ENCODE measurements at places on chromosomes 3 and 15.

DNA sequence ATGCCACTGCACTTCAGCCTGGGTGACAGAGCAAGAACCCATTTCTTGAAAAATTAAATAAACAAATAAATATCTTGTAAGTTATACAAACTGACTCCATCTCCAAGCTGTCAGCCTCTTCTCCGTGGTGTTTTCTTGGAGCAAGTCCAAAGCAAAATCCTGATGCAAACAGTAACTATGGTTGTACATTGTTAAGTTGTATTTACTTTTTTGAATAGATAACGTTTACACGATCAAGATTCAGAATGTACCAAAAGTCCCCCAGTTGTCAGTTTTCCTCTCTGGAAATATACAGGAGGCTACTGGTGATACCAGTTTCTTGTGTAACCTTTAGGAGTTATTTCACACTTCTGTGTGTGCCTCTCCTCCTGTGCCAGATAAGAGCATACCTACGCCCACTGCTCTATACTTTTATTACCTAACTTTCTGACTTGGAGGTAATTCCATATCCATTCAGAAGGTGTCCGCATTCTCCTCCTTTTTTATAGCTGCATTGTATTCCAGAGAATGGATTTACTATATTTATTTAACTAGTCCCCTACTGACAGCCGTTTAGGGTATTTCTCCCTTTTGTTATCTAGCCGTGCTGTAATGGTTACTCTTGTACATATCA lies 14.2 kb downstream of the CMTM7 start:
- DNase-seq, result no peak

GRCh38 chr3:42805141-42805821 lies 991 bp upstream of the HIGD1A start:
- DNase-seq, result no peak

DNA sequence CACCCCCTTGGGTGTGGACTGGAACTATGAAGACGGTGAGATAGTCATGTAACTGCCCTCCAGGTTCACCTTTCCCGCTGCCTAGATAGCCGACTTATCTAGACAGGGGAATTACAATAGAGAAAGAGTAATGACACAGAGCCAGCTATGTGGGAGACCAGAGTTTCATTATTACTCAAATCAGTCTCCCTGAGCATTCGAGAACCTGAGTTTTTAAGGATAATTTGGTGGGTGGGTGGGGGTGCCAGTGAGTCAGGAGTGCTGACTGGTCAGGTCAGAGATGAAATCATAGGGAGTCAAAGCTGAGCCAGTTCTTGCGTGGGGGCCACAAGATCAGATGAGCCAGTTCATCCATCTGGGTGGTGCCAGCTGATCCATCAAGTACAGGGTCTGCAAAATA lies 19.7 kb upstream of the DNAJC19 start:
- DNase-seq, result no peak

GRCh38 chr3:145024700-145025099 lies 1053.1 kb downstream of the DIPK2A start:
- no peak for DNase-seq

- no peak for DNase-seq
These were observed 32.1 kb downstream of the CD200 start for GRCh38 chr3:112365035-112365434.

DNA sequence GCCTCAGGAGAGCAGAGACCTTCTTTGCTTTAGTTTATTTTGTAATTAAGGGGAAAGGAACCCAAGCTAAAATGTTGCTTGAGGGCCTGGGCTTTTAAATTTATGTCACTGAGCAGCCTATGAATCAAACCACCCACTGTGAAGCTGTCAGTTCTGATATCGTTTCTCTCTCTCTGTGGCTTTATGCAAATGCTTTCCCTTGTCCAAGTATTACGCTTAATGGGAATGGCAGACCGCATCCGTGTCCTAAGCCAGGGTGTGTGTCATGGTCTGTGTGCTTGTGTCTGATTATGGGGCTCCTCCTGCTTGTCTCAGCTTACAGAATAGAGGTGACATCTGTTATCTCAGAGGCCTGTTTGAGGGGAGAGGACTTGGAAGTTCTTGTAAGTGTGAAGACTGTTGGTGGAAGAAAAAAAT lies 82.4 kb downstream of the EBLN2 start:
- DNase-seq, result no peak

DNA sequence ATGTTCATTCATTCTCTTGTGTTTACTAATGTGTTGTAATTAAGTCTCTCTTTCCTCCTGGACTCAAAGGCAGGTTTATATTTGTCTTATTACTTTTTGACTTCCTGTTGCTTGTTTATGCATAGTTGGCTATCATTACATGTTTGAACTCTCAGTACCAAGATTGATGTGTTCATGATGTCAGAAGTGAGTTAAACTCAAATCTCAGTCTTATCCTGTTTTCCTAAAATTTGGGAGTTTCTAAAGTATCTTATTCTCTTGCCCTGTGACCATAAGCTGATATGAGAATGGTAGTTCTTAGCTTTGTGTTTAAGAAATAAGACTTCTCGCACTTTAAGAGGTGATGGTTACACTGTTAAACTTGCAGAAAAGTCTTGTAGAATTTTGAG lies 5.2 kb downstream of the GLCE start:
- no peak for DNase-seq

- DNase-seq, result peak; percentile 87
These were observed 38.8 kb downstream of the TMEM40 start for GRCh38 chr3:12719984-12720898.

DNA sequence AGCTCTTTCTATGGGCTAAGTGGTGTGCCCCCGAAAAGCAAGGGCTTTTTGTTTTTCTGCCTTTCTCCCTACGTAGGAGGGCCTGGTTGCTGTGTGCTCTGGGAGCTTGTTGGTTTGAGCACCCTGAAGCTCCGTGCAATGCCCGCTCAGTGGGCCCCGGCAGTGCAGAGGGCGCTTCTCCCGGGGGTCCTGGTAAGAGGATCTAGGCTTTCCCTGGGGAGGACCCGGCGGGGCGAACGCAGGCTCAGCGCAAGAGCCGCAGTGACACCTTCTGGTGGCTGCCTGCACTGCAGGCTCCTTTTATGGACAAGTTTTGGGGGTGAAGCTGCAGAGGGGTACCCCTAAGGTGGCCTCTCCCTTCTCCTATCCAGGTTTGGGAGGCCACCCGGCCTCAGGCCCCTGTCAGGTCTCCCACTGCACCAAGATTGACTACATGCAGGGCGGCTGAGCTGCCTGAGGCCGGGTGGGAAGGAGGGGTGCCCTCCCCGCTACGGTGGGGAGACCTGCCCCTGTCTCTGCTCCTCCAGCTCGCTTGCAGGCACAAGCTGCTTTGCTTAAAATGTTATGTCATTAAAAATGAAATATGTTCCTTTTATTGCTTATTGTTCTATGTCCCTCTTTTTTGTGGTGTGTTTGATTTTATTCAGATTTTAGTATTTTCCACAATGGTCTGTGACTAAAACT lies 387.9 kb downstream of the GABRG3 start:
- DNase-seq, result peak; percentile 10

DNA sequence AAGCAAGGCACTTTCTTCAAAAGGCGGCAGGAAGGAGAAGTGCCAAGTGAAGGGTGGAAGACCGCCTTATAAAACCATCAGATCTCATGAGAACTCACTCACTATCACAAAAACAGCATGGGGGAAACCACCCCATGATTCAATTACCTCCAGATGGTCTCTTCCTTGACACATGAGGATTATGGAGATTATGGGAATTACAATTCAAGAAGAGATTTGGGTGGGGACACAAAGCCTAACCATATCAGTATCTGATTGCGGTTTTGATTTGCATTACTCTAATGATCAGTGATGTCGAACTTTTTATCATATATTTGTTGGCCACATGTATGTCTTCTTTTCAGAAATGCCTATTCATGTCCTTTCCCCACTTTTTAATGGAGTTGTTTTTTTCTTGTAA lies 549.3 kb upstream of the IL12A start:
- DNase-seq, result no peak

DNA sequence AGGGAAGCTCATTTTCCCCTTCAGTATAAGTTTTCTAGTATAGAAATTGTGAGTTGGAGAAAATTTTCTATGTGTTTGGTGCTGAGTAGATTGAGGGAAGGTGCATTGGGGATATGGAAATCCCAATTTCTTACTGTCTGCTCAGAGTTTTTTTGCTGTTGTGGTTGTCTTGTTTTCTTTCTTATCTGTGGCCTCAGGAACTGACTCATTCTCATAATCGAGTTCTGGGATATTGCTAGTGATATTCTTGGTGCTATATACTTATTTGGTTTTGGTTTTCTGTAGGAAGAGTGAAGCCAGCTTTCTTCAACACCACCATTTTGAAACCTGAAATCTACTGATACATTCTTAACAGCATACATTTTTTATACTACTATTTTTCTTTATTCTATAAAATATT lies 869.2 kb downstream of the DIPK2A start:
- no peak for DNase-seq

GRCh38 chr15:66631616-66632263 lies 65.9 kb upstream of the LCTL start:
- no peak for DNase-seq

DNA sequence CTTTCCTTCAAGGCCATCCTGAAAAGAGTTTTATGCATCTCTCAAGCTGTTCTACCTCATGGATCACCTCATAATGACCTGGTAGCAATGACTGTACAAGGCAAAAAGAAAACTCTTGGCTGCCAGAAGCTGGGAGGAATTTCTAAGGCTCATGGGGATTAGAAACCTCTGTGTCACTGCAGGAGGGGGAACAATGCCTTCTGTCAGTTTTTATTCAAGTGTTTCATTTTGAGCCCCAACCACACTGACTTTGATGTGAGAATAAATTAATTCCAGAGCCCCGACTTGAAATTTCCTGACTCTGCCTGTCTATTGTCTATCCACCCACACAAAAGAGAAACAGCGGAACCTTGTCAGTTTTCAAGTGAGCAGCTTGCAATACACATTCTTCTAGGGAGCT lies 58.7 kb upstream of the MRPL3 start:
- DNase-seq, result no peak

GRCh38 chr3:97820780-97821179 lies 1.0 kb upstream of the CRYBG3 start:
- no peak for DNase-seq

DNA sequence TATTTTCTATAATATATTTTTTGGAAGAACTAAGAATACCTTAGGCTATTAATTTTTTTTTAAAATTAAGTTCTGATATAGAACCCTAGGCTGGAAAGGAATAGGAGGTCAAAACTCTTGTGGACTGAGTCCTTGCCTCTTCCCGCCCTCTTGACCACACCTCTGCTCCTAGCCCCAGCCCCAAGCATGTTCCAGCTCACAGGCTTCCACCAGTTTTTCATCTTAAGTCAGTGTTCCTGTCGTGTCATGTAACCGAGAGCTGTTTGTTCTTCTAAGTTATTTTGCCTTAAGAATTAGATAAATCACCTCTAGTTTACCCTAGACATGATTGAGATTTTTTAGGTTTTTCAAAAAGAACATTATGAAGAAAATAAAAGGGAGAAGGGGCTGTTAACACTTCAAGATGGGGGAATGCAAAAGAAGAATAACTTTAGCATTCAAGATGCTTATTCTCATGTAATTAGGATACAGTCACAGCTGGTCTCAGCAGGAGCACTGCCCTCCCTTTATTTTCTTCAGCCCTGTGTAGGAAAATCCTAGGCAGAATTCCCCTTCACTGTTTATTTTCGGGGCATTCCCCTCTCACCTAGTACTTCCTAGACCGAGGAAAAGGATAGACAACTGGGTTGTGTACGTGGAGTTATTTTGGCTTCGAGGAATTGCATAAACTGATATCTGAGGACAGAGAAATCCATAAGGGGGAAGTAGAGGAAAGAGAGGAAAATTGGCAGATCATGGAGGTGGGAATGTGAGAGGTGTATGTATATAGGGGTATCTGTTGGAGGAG lies 110.2 kb downstream of the CMSS1 start:
- DNase-seq, result no peak

DNA sequence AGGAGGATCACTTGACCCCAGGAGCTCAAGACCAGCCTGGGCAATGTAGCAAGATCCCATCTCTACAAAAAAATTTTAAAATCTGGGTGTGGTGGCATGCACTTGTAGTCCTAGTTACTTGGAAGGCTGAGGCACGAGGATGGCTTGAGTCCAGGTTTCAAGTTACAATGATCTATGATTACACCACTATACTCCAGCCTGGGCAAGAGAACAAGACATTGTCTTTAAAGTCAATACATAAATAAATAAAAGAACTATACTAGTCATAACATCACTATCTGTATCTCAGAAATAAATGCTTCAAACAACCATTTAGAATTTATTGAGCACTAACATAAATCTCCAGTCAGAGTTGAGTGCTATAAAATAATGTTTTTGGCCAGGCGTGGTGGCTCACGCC lies 8.5 kb upstream of the PHLDB2 start:
- no peak for DNase-seq

- DNase-seq, result peak; percentile 26
These were observed 2.3 kb upstream of the TLE3 start for GRCh38 chr15:70099967-70100473.

DNA sequence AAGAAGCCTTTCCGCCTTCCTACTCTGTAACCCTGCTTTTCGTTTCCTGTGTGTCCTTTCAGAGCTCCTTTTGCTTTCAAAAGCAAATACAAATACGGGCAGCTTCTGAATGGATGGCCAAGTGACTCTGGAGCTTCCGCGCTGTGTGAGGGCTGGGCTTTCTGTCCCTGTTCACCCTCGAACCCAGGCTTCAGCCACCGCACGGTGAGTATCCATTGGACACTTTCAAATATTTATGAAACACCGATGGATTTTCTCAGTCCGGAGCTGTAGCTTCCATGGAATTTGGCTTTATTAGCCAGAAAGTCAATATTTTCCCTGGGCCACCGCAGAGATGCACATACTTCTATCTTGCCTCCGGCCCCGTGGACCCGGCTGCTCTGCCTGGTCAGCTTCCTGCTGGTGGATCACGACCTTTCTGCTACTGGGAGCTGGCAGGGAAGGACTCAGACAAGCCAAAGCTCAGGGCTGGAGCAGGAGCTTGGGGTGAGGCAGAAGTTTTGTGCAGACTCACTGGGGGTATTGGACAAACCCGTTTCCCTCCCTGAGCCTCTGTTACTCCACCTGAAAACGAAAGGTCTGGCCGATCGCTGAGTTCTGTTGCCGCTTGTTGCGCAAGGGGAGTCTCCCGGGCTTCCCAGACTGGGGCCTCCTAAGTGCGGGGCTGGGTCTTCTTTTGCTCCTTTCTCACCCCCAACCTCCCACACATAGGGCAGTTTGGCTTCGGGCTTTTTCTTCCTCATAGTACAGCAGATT lies 63.6 kb downstream of the LINGO1 start:
- peak; percentile 79 for DNase-seq
